ENCODE measurements at places on chromosomes 7 and 10. TPM values are rescaled to one million over a fixed set of nuclear protein-coding genes. Genes with fewer than 3 reads are reported as not detected.
A peak's percentile ranks its signal among the peaks of the same experiment; 100 is the strongest.

GRCh38 chr7:124700655-124701054 is 64.9 kb downstream of the GPR37 start:
- no peak for DNase-seq

The GJD4 gene
- total RNA-seq = not detected

DNA sequence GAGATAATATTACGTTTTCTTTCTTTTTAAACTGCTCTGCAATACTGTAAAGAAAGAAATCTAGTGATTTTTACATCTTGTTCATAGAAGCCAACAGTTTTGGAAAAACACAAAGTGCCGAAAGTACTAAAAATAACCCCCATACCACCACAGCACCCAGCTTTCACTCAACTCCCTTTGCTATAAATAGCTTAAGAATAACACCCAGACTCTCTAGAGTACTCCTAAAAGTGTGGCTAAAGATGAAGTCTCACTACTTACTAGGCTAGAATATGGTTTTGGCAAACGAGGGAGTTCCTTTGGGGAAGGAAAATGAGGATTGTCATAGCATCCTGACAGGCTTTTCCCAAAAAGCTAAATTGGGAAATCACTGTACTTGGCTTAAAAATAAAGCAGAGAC is 151.8 kb upstream of the ANK3 start:
- DNase-seq = no peak

The RBM33 gene
- 18.8 TPM for total RNA-seq

The BMPER gene
- 3.8 TPM for total RNA-seq

DNA sequence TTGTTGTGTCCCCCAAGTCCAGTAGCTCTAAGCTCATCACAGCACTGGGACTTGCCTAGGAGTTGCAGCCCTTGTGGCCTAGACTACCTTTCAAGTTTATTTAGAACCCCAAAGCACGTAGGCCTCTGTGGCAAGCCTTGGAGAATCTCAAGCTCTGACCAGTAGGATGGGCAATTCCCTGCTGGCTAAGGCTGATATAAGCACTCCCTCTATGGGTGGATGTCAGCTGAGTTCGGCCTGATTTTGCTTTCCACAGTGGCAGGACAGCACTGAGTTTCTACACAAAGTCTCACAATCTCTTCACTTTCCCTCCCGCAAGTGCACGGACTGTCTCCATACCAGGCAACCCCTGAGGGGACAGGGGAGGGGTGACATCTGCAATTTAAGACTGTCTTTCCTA is 886.4 kb upstream of the LRRN3 start:
- peak; percentile 5 for DNase-seq

DNA sequence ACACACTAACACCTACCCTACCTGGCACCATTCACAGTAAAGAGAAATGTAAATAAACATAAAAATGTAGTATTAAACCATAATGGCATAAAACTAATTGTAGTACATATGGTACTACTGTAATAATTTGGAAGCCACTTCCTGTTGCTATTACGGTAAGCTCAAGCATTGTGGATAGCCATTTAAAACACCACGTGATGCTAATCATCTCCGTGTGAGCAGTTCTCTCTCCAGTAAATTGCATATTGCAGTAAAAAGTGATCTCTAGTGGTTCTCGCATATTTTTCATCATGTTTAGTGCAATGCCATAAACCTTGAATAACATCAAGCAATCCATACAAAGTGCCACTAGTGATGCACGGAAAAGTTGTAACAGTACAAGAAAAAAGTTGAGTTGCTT is 75.4 kb downstream of the CFTR start:
- no peak for DNase-seq

The CDNF gene
- 0.77 TPM for total RNA-seq

DNA sequence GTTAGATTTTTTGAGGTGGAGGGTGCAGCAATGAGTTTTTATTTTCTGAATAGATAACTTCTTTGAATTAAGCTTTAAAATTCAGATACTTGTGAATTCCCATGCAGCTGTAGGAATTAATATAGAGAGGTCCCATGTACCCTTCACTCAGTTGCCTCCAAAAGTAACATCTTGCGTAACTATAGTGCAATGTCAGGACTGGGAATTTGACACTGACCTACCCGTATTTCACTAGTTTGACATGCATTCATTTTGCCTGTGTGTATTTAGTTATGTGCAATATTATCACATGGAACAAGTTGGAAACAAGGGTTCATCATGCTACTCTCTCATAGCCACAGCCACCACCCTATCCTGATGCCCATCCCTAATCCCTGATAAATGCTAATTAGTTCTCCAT is 147.1 kb upstream of the IGFBP3 start:
- DNase-seq = no peak

DNA sequence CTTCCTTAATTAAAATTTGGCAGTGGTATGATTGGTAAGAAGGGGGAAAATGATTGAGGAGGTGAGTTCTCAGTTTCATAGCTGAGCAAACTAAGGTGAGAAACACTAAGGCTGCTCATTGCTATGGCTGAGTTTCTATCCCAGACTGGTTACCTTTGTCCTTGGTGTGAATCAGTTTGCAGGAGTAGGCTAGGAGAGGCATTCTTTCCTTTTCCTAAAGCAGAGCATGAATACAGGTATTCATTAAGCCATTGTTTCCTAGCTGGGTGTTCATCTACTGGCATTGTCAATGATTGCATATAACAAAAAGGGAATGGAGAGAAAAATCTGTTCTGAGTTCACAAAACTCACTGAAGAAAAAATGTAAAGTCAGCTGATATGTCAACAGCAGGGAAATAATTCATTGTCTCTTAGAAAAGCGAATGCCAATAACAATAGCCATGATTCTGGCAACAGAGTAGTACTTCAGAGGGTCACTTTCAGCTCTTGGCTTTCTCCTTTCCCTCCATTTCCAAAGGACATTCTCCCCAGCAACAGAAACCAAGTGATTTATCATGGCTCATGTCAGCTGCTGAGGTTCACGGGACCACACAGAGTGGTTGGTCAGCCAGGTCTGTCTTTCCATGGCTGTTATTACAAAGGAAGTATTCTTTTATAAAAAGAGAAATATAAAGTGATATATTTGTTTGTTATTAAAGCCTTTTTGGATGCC is 234.0 kb downstream of the BICC1 start:
- DNase-seq = no peak

- DNase-seq = no peak
These were observed 77.9 kb downstream of the HERPUD2 start for GRCh38 chr7:35617041-35617440.
